ENCODE measurements at places on chromosomes 4 and X.

GRCh38 chr4:180521181-180521580, 1722.0 kb upstream of the TENM3 start:
- no peak for DNase-seq

DNA sequence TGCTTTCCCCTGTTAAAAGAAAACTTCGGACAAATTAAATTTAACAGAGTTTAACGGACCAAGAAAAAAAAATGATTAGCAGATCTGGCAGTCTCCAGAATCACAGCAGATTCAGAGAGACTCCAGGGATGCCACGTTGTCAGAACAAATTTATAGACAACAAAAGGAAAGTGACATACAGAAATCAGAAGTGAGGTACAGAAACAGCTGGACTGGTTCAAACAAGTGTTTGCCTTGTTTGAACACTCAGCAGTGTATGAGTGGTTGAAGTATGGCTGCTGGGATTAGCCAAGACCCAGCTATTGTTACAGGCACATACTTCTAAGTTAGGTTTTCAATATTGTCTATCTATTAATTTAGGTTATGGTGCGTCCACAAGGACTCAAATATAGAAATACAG, 19.1 kb downstream of the PIR start:
- no peak for DNase-seq

DNA sequence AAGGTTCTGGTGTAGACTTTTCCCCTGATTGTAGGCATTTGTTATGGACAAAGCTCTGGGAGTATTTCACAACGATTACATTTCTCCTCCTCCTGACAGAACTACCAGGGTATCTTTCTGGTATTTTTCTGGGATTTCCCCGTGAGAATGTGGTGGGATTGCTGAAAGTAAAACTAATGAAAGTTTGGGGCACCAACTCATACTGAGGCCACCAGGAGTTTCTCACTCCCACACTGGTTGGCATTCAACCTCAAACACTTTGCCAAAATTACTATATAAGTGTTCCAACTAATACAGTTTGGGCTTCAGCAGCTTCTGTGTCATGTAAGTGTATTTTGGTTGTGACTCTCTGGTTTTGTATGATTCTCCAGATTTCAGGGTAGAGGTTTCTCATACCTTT, 855.1 kb downstream of the GLUD2 start:
- DNase-seq = no peak

- no peak for DNase-seq
These were observed 159.9 kb downstream of the UNC5C start for GRCh38 chr4:95388911-95389310.

DNA sequence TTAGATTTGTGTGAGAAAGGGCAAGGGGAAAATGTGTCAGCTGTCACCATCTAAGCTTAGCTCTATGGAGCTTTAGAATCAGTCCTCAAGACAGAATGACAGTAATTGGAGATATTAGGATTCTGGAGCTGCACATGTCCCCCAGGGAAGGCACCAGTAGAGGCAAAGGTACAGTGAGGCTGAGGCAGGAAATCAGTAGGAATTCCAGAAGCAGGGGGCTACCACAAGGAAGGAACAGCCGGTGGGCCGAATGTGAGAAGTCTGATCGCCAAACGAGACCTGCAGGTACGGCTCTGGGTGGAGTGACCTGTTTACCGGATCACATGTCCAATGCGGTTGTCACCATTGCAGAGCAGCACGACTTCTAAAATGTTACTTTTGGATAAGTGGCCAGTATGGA, 52.6 kb downstream of the RNF150 start:
- no peak for DNase-seq

GRCh38 chrX:137651647-137652046, 85.7 kb downstream of the ZIC3 start:
- DNase-seq = no peak

GRCh38 chr4:53508446-53508845, 82.8 kb downstream of the LNX1 start:
- DNase-seq = peak; percentile 54

DNA sequence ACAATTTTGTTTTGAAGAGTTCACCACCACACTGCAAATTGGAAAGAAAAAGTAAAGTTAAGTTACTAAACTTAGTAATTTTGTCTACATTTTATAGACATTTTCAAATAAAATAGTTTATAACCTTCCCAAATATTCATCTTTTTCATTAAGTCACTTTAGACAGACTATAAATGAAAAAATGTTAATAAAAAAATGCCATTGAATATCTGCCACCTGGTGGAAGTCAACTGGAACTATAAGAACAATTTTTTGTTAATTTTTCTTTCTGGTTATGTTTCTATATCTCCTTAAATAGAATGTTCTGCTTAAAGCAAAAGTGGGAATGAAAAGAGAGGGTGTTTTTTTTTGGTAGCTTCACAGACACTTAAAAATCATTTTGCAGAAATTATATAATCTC, 534.4 kb upstream of the PCDH10 start:
- peak; percentile 0 for DNase-seq

DNA sequence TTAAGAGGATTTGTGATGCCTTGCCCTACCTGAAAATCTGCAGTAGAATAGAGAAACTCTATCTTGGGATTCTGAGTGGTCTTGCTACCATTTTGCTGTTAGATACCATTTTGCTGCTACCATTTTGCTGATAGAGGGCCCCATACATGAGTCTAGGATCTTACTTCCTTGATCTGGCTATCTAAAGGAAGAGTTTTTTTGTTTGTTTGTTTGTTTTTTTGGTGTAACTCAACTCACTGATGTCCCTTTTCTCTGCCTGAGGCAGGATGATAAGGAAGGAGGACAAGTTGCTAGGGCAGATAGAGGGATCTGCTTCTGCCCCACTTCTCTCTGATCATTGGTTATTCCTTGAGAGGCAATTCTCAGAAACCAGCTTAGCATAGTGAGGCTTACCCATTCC, 31.0 kb downstream of the XK start:
- DNase-seq = no peak

DNA sequence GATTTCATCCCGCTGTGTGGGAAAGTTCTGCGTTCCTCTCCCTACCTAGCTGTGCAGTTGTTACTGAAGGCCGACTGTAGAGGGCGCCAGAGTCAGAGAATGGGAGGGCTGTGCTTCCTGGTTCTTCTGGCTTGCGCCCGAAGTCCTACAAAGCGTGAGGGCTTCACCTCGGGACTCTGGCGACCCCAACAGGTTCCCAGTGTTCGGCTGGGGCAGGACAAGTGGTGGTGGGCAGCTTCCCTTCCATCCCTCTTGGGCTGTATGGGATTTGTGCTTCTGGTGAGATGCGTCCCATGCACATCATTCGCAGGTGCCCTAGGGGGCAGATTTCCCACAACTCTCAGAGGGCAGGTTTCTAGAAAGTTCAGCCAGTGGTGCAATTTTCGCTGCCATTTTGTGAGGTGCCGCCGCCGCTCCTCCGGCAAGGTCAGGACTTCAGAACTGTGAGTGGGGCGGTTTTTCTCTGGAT, 27.3 kb downstream of the CT45A1 start:
- no peak for DNase-seq

DNA sequence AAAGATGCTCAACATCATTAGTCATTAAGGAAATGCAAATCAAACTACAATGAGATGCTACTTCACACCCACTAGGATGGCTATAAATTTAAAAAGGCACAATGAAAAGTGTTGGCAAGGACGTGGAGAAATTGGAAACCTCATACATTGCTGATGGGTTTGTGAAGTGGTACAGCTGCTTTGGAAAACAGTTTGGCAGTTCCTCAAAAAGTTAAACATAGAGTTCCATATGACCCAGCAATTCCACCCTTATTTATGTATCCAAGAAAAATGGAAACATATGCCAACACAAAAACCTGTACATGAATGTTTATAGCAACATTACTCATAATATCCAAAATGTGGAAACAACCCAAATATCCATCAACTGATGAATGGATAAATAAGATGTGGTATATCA, 101.3 kb upstream of the MAGEB10 start:
- no peak for DNase-seq

- DNase-seq = no peak
These were observed 42.2 kb downstream of the METTL14 start for GRCh38 chr4:118727360-118727759.

DNA sequence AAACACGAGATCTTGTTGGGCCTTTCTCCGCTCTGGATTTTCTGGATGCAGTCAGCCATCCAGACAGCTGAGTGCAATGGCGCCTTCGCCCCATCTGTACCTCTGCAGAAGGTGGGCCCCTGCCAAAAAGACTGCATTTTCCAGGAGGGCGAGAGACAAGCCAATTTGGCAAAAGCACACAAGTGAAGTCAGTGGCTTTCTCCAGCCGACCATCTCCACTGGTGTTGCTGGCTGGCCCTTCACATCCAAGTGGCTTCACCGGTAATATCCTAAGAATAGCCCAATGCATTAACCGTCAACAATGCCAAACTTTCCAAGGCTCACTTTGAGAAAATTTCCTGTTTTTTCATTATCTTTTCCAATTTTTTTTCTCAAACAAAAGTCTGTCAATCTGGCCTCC, 96.2 kb upstream of the MXRA5 start:
- DNase-seq = no peak

DNA sequence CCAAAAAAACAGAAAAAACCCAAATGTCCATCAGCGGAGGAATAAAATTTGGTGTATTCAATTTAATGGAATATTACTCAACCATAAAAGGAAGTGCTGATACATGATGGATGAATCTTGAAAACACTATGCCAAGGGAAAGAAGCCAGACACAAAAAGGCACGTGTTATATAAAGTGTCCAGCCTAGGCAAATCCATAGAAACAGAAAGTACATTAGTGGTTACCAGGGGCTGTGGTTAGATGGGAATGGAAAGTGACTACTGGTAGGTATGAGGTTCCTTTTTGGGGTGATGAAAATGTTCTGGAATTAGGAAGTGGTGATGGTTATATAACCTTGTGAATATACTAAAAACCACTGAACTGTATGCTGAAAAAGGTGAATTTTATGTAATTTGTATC, 3.5 kb upstream of the CDKL2 start:
- no peak for DNase-seq

DNA sequence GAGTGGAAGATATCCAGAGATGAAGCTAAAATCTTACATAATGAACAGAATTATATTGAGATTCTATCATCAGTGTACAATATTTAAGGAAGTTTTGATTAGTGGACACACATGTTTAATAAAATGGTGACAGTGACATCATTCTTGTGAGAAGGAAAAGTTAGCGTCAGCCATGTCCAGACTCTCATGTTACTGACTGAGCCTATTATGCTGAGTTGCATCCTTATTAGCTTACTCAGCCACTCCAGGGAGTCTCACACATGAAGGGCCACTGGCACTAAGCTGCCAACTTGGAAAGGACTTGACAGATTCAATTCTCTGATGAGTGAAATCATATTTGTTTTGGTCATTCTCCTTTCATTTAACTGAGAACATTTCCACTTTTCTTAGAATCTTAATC, 170.6 kb downstream of the BANK1 start:
- DNase-seq = no peak

- DNase-seq = no peak
These were observed at the start of gene COL4A6 for GRCh38 chrX:108438110-108438623. Gene COL4A6 (minus strand): TSS chrX:108438422. CDS start chrX:108438196, 226 bp downstream.

GRCh38 chrX:135531813-135532212, 11.4 kb downstream of the INTS6L start:
- DNase-seq = no peak

DNA sequence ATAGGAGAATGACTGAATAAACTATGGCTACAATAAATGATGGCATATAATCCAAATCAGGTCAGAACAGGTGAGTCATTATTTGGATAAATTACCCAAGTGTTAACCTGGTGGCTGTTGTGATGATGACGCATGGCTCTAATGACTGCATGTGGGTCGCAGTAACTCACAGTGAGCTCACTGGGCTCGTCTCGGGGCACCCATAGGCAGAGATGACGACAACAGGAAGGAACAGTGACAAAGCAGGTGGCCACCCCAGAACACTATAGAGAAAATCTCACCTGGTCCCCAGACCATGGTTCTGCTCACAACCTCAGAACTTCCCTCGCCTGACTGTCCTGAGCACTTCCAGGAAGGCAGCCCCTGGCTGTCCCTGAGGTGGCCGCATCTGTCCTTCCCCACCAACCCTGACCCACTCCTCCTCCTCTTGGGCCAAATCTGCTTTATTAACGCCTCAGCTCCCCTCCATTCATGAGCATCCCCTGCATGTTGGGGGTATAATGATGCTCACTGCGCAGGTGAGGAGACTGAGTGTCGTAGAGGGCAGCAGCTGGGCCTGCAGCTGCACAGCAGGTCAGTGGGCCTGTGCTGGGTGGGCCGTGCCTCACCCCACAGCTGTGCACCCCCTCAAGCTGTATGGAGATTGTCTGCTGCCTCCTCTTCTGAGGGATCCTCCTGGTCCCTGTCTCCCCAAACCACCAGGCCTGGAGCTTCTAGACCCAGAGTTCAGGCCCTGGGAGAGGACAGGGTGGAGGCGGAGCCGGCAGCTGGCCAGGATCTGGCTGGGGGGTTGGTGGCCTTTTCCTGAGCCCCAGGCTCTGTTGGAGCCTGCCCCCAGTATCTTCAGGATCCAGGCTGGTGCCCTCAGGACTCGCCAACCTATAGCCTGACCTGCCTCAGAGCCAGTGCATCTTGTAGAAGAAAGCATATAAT, 30.9 kb upstream of the FAM156A start:
- no peak for DNase-seq

DNA sequence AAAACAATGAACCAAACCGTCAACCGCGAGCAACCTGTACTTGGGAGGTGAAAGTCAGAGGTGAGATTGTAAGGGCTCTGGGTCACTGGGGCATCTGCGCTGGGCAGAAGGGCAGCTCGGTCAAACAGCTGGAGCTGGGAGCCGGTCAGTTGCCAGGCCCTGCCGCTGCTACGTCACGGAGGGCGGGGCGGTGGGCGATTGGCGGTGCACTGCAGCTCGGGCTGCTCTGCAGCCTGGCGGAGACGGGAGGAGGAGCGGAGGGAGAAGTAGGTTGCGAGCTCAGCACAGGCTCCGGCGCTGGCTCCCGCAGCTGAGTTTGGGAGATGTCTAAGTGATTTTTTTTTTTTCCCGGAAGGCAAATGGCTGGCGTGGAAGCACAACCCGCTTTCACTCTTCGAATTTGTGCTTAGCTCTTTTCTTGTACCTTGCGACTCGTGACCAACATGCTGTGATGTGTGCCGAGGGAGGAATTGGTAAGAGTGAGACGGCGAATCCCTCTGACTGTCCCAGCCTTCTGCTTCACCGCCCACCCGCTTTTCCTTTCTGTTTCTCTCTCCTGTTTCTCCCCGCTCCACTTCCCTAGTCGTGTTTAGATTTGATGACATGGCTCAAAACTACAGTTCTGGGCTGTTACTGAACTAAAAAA, at the start of gene ATP10D:
Gene ATP10D, plus strand, starts transcription at position 229 of the 646 bp plus-strand sequence. CDS start 27,266 bp downstream, outside the sequence.
- peak; percentile 75 for DNase-seq

DNA sequence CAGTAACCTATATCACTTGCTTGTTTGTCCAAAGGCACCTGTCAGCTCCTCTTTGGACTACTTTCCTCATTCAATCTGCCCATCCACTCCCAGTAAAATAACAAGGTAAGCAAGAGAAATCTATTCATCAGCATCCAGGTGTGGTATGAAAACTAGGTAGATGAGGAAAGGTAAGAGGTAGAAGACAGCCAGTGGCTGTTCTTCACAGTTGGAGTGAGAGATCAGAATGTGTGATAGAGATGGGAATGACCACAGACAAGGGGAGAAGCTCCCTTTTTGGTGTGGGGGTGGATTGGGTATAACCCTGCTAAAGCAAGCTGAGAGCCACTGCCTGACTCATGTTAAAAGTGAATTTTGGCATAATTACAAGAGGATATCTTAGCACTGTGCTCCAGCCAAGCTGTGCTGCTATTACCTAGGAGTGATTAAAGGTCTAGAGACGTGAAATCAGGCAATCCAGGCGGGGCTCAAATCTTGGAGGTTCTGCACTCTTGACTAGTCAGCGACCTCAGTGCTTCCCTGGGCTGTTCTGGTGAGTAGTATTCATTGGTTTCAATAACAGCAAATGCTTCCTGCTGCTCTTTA, 28.1 kb upstream of the RASL11B start:
- DNase-seq = no peak

Measured in fibroblast of skin of left quadriceps (primary cell).